Glomerular endothelial cell (primary cell): ENCODE measurements at places on chromosomes 3 and 15.

GRCh38 chr3:158568784-158569183, 2.2 kb upstream of the MLF1 start:
- no peak for DNase-seq

DNA sequence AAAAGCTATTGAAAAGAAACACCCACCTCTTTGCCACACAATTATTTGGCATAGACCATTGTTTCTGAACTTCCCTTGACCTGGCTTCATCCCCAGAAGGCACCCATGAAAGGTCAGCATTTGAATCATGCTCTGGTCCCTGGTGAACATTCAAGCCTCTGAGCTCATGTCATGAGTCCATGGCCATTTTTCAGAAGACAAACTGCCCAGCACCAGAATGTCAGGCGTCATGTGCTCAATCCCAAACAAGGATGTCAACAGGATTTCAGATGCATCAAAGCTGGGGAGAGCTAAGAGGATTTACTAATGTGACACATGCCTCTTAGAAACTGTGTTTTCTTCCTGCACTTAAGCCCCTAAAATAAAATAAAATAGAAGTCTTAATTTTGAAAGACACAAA, 41.3 kb downstream of the TMED3 start:
- no peak for DNase-seq

GRCh38 chr3:46926871-46927717, 49.5 kb downstream of the CCDC12 start:
- DNase-seq = no peak

- no peak for DNase-seq
Observed at GRCh38 chr3:156373095-156373494, 181.8 kb downstream of the SSR3 start.

DNA sequence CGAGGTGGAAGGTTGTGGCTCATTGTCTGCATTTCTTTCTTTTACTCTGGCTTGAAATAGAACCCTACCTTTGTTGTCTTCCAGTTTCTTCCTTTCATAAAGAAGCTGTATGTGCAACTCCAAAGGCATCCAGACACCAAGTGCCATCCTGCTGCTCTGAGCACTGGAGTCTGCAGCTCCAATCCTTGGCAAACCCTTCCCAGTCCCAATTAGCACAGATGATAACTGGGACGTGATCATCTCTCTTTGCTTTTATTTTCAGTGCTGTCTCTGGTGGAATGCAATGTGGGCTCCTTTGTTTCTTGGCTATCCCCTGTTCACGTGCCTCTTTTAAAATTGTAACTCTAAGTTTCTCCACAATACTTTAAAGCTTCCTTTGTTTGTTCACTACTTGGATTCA, 140.9 kb downstream of the AQP9 start:
- DNase-seq = no peak

GRCh38 chr15:69126054-69126469, 34.4 kb upstream of the GLCE start:
- no peak for DNase-seq

DNA sequence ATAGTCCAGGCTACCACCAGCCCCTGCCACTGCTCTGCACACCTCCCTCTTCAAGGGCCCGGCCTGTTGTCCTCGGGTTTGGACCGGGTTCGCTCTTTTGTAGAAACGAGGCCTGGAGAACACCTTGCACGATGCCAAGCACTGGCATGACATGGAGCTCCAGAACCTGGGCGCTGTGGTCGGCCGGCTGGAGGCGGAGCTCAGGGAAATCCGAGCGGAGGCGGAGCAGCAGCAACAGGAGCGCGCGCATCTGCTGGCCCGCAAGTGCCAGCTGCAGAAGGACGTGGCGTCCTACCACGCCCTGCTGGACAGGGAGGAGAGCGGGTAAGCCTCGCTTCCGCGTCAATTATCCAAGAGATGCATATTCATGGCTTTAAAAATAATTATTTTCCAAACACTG, 72.4 kb downstream of the BFSP2 start:
- no peak for DNase-seq

- DNase-seq = no peak
Observed at GRCh38 chr15:31104003-31104402, 2.5 kb upstream of the TRPM1 start.

DNA sequence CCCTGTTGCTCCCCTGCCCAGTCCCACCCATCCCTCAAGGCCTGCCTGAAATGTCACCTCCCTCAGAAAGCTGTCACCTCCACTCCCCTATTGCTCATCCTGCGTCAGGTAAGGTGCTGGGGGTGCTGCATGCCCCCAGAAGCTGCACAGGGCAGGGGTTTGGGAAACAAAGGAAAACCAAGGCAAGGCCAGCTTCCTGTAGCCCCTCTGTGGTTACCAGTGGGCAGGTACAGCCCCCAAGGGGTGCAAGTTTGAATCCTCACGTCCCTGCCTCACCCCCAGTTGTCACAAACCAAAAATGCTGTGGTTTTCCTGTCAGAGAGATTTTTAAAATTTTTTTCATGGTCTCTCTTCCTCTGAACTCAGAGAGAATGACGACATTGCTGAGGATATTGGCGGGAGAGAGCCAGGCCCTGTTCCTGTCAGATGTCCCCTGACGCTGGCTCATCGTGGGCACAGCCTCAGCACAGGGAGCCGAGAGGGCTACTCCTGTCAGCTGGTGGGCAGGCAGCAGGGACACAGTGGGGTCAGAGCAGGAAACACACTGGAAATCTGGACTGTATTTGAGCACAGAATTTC, 27.0 kb downstream of the PSTPIP1 start:
- no peak for DNase-seq

GRCh38 chr15:98121957-98122356, 161.5 kb downstream of the ARRDC4 start:
- DNase-seq = no peak
